ENCODE measurements at places on chromosomes 3 and 15.

GRCh38 chr15:37055481-37055880 lies 44.9 kb downstream of the MEIS2 start:
- DNase-seq, result no peak

- DNase-seq, result no peak
Measured at GRCh38 chr3:127056281-127056680, 73.4 kb downstream of the PLXNA1 start.

- DNase-seq, result no peak
Measured at GRCh38 chr3:12230406-12230805, 58.5 kb upstream of the PPARG start.

GRCh38 chr3:132284781-132285619 lies 32.2 kb upstream of the ACP3 start:
- DNase-seq, result no peak

- DNase-seq, result no peak
Measured at GRCh38 chr15:58524247-58524646, 92.5 kb downstream of the LIPC start.

- DNase-seq, result no peak
Measured at GRCh38 chr3:2452249-2452648, 353.6 kb downstream of the CNTN4 start.

- DNase-seq, result no peak
Measured at GRCh38 chr3:33447958-33448357, 7.8 kb upstream of the UBP1 start.

DNA sequence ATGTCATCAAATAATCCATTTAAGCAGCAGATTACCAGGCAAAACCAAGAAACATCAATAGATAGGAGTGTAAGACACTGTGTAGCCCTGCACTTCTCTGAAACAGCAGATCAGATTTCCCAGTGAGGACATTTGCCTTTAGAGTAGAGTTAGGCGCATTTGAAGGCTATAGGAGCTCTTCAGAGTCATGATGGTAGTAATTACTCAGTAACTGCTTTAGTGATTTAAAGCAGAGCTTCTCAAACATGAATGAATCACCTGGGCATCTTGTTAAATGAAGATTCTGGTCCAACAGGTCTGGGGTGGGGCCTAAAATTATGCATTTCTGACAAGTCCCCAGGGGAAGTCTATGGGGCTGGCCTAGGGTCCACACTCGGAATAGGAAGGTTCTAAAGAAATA lies 36.9 kb downstream of the THRB start:
- DNase-seq, result no peak

DNA sequence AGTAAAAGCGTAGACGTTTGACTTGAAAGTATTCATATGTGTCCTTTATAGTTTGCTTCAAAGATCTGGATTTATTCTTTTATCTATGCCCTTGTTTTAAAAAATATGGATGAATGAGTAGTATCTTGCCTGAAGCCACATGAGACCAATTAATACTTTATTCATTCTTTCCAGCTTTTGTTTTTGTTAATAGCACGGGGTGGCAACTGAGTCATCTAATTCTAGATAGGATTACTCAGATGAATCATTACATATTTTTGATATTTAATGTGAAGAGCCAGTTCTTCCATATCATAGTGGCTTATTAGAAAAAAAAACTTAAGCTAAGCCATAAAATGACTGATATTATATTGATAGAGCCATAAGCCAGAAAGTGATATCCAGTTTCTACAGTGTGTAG lies 121.9 kb downstream of the BBX start:
- no peak for DNase-seq

DNA sequence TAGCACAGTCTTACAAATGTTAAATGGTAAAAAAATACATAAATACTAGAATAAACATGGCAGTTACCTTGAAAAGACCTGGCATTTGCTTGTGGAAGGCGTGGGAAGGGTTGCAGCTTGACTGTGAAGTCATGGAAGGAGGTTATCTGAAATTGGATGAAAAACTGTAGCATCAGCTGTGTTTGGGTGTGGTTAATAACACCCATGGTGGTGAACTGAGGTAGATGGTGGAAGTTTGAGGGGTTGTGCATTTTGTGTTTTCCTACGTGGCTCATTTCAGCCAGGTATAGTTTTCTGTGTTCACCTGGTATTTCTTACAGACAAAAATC lies 46.5 kb downstream of the PSMD6 start:
- no peak for DNase-seq

- DNase-seq, result no peak
Measured at GRCh38 chr3:108006077-108006771, 84.6 kb downstream of the CD47 start.

GRCh38 chr3:71218508-71218907 lies 365.0 kb downstream of the FOXP1 start:
- DNase-seq, result no peak

DNA sequence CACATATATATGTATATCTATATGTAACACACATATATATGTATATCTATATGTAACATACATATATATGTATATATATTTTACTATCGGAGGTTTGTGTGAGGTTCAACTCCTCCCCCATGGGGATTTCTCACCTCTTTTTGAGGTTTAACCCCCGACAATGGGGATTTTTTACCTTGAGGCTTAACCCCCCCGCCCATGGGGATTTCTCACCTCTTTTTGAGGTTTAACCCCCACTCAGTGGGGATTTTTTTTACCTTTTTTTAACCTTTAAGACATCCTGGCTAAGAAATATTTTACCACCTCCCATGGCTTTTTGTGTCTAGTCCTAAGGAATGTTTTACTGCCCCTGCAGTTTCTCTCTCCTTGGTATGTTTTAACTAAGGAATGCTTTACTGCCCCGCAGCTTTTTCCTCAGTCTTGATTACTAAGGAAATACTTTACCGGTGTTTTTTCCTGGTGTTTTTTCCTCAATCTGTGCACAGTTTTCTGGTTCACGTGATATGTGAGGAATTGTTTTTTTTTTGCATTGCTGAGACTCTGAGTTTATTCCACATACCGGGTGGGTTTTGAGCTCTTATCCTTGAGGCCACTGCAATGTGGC lies 185.2 kb downstream of the KLF13 start:
- peak; percentile 23 for DNase-seq

- DNase-seq, result no peak
Measured at GRCh38 chr3:23019596-23020300, 183.4 kb upstream of the UBE2E2 start.

DNA sequence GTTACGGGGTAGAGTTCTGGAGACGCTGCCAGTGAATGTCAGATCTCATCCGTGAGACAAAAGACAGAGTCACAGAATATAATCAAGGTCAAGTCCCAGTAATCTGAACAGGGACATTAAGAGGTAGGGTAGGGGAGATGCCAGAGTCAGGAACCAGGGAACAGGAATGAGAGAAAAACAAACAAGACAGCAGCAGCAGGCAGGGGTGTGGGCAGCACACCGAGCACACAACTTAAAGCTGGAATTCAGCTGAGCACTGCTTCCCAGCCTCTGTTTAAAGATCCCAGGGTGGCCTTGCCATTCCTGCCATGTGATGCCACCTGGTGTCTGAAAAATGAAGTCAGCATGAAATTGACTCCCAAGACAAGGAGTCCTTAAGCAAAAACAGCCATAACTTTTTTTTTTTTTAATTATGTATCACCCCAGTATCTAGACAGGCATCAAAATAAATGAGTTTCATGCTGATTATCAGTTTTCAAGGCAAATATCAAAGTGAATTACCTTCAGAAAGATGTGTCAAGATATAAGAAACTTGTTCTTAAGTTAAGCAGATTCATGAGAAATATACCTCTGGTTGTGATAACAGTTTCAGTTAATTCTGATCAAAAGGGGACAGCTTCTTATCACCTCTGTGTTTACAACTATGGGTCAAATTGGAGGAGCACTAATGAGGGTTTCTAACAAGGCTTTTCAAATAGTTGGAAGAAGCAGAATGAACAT lies 203.7 kb downstream of the SLC9A9 start:
- no peak for DNase-seq

- peak; percentile 61 for DNase-seq
Measured at GRCh38 chr15:25933456-25934158, 70.5 kb upstream of the ATP10A start.

DNA sequence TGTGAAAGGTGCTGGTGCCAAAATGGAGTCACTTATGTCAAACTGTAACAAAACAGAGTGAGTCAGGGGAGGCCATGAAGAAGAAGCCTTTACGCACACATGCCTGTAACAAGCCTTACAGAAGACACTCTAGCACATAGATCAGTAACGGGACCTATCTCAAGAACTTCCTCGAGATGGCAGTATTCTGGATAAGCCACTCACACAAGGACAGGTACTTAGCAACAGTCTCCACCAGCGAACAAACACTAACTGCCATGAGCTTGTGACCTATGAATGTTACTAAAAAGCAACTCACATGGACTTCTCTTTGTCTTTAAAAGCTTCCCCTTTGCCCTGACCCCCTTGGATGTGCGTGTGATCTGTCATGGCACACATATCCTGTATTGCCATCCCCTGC lies 235.1 kb downstream of the CD47 start:
- DNase-seq, result no peak

GRCh38 chr3:83096-83495 lies 113.5 kb upstream of the CHL1 start:
- no peak for DNase-seq

DNA sequence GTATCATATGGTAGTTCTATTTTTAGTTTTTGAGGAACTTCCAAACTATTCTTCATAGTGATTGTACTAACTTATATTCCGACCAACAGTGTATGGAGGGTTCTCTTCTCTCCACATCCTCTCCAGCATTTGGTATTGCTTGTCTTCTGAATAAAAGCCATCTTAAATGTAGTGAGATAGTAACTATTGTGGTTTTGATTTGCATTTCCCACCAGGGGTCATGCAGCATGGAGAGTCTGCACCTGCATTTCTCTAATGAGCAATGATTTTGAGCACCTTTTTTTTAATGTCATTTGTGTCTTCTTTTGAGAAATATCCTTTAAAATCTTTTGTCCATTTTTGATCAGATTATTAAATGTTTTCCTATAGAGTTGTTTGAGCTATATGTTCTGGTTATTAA lies 718.5 kb downstream of the ZBBX start:
- no peak for DNase-seq

DNA sequence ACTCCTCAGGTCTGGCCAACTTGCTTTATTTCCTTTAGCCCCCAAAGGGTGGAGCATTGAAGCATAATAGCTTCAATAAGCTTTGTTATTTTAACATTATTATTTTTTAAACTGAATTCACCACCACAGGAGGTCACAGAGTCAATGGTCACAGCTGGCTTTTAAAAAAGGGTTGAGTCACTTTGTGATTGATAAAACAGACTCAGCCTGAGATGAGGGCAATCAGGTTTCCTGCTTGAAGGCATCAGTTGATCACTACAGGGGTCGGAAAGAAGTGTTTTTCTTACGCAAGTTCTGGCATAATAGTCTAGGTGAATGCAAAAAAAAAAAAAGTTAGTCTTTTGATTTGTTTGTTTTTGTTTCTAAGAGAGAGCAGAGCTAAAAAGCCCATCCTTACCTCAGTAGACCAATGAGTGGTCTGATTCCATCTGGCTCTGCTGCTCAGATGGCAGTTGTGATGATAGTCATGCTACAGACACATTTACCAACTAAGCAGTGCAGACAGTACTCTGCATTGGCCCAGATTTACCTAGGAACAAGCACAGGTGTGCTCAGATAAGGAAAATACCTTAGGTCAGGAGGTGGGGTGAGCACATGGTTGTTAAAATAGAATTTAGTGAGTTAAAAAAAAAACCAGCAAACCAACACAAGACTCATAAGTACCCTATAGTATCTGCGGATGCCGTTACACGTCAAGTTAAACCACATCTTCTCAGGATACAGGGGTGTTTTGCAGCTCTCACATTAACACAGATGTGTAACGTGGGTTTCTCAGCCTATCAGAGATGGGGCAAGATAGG lies 22.6 kb downstream of the ZNF80 start:
- DNase-seq, result no peak

DNA sequence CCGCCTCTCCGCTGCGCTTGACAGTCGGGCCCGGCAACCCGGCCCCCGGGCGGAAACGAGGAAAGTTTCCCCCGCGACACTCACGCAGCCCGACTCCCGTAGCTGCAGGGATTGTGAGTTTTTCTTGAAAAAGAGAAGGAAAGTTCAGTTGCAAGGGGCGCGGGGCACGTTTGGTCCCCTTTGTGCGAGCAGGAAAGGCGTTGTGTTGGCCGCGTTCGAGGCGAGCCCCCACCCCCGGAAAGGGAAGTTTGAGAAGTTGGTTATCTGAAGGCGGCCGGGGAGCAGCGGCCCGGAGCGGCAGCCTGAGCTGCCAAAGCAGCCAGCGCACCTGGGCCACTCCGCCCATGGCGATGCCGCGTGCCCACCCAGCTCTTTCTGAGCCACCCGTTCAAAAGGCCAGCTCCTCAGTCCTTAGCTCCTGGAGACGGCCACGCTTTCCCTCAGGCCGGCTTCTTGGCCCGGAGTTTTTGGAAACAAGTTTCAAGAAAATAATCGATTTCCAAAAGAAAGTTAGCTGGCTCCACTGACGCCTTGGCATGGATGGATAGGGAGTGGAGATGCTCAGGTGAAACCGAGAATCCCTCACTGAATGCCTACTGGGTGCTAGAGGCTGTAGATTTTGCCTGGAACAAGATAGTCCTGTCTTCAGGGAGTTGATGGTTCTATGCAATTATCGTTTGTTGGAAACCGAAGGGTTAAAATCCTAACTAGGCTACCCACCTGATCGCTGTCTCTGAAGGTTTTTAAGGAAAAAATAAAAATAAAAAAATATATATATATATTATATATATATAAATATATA lies 832 bp downstream of the TGFBR2 start:
- DNase-seq, result peak; percentile 62

DNA sequence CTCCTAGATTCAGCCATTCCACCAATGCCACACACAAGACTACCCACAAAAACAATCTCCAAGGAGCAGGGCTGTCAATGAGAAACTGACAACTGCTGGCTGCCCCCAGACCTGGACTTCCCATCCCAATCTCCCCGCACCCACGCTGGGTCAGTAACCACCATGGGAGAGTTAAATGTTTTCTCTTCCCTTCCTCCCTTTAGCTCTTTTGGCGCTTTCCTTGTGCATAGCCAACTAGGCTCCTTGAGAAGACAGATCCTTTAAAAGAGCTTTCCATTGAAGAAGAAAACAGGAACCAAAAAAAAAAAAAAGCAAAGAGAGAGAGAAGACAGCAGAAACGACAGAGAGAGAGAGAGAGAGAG lies 8.3 kb downstream of the BCL6 start:
- DNase-seq, result no peak

GRCh38 chr3:65052101-65052500 lies 364.3 kb upstream of the ADAMTS9 start:
- DNase-seq, result no peak

- no peak for DNase-seq
Measured at GRCh38 chr15:89395461-89395871, 60.8 kb upstream of the POLG start.

GRCh38 chr3:71262364-71263265 lies 320.9 kb downstream of the FOXP1 start:
- DNase-seq, result no peak

DNA sequence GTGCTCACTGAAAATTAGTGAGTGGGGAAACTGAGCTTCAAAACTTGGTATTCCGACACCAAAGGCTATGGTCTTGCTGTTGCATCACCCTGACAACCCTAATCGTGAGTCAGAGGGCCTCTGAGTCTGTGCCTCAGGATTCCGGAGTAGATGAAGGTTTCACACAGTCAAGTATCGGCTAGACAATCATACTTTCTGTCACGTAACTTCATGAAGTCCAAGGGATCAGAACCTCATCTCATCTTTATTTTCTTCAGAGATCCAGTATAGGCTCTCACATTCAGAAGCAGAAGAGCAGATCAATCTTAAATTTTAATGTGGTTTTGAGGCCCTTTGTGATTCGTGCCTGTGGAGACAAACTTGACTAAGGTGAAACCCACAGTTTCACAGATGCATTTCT lies 26.1 kb upstream of the NECTIN3 start:
- DNase-seq, result no peak

- DNase-seq, result no peak
Measured at GRCh38 chr3:153970741-153971347, 150.3 kb upstream of the ARHGEF26 start.

- DNase-seq, result no peak
Measured at GRCh38 chr3:42159147-42159546, 68.0 kb downstream of the TRAK1 start.
